Suprapubic skin (tissue), 4 donors: ENCODE measurements at places on chromosomes 6 and 20. TPM values are rescaled to one million over a fixed set of nuclear protein-coding genes. Genes with fewer than 3 reads are reported as not detected.
A peak's percentile ranks its signal among the peaks of the same experiment; 100 is the strongest.

FOXF2 gene
- 3.0 TPM for total RNA-seq

PTK6 gene
- 70.6 TPM for total RNA-seq

SPEF1 gene
- not detected for total RNA-seq

POU5F1 gene
- total RNA-seq = 6.8 TPM

DBNDD2 gene
- total RNA-seq = 56.5 TPM

RAET1L gene
- total RNA-seq = 2.5 TPM

C6orf15 gene
- total RNA-seq = 10.9 TPM

PPP1R11 gene
- total RNA-seq = 35.2 TPM

GRCh38 chr6:17100806-17101205, 1.0 kb upstream of the STMND1 start:
- H3K4me1 ChIP-seq = peaks cover 15% of the 10 kb centered on the region
- peaks cover 16% of the 10 kb centered on the region for H3K27me3 ChIP-seq
- H3K36me3 ChIP-seq = no peaks in the 10 kb centered on the region
- no peak overlapping the region for H3K27ac ChIP-seq
- H3K4me3 ChIP-seq = no peak overlapping the region
- no peak for DNase-seq

DNA sequence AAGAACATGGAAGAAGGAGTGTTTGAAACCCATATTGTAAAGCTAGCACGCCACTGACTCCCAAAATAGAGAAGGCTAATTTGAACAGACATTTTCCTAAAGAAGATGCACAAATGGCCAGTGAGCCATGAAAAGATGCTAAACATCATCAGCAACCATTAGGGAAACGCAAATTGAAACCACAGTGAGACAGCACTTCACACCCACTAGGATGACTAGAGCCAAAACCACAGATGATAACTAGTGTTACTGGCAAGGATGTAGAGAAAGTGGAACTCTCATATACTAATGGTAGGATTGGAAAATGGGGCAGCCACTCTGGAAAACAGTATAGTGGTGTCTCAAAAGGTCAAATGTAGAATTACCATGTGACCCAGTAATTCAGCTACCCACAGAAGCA, 58.2 kb downstream of the BMP7 start:
- H3K27me3 ChIP-seq = no peaks in the 10 kb centered on the region
- DNase-seq = no peak
- peaks cover 27% of the 10 kb centered on the region for H3K4me1 ChIP-seq
- no peaks in the 10 kb centered on the region for H3K36me3 ChIP-seq
- H3K4me3 ChIP-seq = no peak overlapping the region
- no peak overlapping the region for H3K27ac ChIP-seq

DNA sequence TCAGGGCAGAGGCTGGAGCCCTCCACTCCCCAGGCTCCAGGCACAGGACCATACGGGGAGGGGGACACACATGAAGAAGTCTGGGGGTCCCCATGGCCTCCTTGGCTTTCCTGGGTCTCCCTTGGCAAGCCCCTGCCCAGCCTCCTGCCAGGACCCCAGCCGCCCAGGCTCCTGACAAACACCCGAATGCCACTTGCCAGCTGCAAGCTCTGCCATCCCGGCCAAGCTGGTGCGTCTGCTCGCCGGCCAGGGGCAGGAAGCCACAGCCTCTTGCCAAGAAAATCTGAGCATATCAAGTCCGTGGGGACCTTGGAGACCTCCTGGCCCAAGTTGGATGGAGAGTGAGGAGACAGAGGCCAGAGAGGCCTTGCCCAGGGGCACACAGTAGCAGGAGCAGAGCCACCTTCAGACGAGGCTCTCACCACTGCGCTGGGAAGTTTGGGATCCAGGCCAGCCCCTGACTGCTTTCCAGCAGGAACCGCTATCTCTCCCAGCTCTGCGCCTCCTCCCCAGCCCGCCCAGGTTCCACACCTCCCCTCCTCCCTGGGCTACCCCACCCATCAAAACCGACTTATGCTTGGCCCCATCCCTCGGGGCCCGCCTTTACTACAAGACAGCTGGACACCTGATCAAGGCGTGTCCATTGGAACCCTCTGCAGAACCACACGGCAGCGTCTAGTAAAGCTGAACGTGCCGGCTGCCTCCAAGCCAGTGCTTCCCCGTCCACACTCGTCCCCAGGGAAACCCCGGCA, 80.2 kb downstream of the GRM4 start:
- H3K27me3 ChIP-seq = peaks cover 77% of the 10 kb centered on the region
- peaks cover 8% of the 10 kb centered on the region for H3K4me1 ChIP-seq
- H3K27ac ChIP-seq = no peak overlapping the region
- H3K4me3 ChIP-seq = no peak overlapping the region
- DNase-seq = no peak
- H3K36me3 ChIP-seq = no peaks in the 10 kb centered on the region

GRCh38 chr20:48166082-48166835, 381.0 kb upstream of the SULF2 start:
- no peak overlapping the region for H3K4me3 ChIP-seq
- peaks cover 58% of the 10 kb centered on the region for H3K27me3 ChIP-seq
- DNase-seq = no peak

DNA sequence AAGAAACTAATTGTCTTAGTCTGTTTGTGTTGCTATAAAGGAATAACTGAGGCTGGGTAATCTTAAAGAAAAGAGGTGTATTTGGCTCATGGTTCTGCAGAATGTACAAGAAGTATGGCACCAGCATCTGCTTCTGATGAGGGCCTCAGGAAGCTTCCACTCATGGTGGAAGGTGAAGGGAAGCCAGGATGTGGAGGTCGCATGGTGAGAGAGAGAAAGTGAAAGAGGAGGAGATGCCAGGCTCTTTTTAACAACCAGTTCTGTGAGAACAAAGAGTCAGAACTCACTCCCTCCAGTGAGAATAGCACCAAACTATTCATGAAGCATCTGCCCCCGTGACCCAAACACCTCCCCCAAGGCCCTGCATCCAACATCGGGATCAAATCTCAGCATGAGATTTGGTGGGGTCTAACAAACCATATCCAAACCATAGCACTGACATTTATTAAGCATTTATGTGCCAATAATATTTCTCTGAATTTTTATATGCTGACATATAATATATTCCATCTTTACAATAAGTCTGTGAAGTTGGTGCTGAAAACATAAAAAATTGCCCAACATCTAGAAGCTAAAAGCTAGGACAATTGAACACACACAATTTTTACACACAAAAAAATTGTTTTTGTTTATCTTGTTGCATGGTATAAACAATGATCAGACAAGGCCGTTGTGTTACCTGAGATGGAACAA, 29.2 kb upstream of the BTN3A2 start:
- peaks cover 36% of the 10 kb centered on the region for H3K27me3 ChIP-seq
- H3K4me1 ChIP-seq = peaks cover 13% of the 10 kb centered on the region
- no peak overlapping the region for H3K27ac ChIP-seq

- peaks cover 5% of the 10 kb centered on the region for H3K27me3 ChIP-seq
- H3K36me3 ChIP-seq = no peaks in the 10 kb centered on the region
- DNase-seq = no peak
Observed at GRCh38 chr20:21665687-21666446, 39.6 kb upstream of the PAX1 start.

- H3K4me1 ChIP-seq = no peaks in the 10 kb centered on the region
- DNase-seq = no peak
- no peaks in the 10 kb centered on the region for H3K27me3 ChIP-seq
Observed at GRCh38 chr6:77063494-77063893, 399.8 kb downstream of the HTR1B start.

GRCh38 chr20:62387933-62388635, 1.2 kb downstream of the RPS21 start:
- H3K36me3 ChIP-seq = peaks cover 25% of the 10 kb centered on the region
- peak overlapping the region; percentile 95 for H3K4me3 ChIP-seq
- no peak for DNase-seq
- H3K4me1 ChIP-seq = peaks cover 26% of the 10 kb centered on the region
- H3K27me3 ChIP-seq = no peaks in the 10 kb centered on the region
- no peak overlapping the region for H3K27ac ChIP-seq

DNA sequence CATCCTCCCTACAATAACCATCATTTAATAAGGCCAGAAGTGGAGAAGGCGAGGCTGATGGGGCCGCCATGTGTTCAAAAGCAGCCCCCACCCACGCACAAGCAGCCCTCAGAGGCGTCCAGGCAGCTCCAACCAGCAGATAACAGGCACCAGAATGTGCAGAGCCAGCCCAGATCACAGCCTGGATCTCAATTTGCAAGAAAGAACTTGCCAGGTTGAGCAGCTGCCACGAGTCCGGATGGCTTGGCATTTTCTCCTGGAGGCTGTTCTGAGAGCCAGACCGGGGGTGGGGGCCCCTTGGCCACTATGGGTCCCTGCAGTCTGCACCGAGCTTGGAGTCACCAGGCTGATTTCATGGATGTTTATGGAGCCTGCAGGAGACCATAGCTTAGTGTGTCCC, 338.1 kb downstream of the PREX1 start:
- H3K4me3 ChIP-seq = no peak overlapping the region
- no peak for DNase-seq
- peaks cover 16% of the 10 kb centered on the region for H3K4me1 ChIP-seq
- H3K36me3 ChIP-seq = no peaks in the 10 kb centered on the region

- H3K4me1 ChIP-seq = peaks cover 21% of the 10 kb centered on the region
- H3K4me3 ChIP-seq = no peak overlapping the region
- H3K36me3 ChIP-seq = no peaks in the 10 kb centered on the region
- H3K27me3 ChIP-seq = no peaks in the 10 kb centered on the region
Observed at GRCh38 chr20:39960522-39961428, 728.3 kb downstream of the MAFB start.

DNA sequence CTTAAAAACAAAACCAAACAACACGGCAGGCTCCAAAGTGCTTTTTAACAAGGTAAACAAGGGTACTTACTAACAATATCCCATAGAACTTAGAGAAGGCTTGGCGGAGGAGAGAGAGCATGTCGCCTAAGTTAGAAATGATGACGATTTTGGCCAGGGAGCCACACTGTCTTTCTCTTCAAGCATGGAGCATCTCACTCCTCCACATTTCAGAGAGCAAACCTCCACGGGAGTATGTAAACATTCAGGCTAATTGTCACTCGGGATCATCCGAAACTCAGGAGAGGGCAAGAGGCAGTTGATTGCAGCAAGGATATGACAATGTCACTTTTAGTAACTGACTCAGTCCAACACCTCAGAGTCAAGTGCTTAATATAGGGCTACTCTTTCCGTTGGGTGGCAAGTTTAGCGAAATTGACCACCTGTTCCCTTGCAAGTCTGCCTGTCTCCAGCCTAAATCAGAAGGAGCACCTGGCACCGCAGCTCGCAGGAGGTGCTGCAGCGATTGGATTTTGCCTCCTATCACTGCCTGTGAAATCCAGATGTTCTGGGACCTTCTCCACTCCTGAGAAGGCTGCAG, 65.8 kb upstream of the RPS6KA2 start:
- H3K4me1 ChIP-seq = peaks cover 6% of the 10 kb centered on the region
- no peak overlapping the region for H3K27ac ChIP-seq

DNA sequence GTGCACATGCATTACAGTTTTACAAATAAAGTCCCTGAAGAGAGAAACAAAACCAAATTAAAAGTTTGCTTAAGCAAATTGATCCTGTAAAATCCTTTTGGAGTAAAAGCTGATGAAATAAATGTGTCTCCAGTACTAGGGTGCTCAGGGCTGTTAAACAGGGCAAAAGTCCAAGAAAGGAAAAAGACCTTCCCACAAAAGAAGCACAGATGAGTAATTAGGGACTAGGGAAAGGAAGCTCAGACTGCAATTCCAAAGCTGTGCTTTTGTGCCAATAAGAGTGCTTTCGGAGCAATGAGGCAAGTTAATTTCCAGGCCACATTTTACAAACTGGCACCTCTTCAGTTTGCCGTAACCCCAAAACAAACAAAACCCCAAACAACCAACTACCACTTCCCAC, 10.4 kb upstream of the RNF182 start:
- no peaks in the 10 kb centered on the region for H3K36me3 ChIP-seq
- H3K27ac ChIP-seq = no peak overlapping the region
- peaks cover 17% of the 10 kb centered on the region for H3K27me3 ChIP-seq
- no peak overlapping the region for H3K4me3 ChIP-seq
- H3K4me1 ChIP-seq = no peaks in the 10 kb centered on the region

- H3K4me3 ChIP-seq = no peak overlapping the region
- no peaks in the 10 kb centered on the region for H3K36me3 ChIP-seq
- no peak for DNase-seq
- no peaks in the 10 kb centered on the region for H3K27me3 ChIP-seq
- peaks cover 7% of the 10 kb centered on the region for H3K4me1 ChIP-seq
- H3K27ac ChIP-seq = no peak overlapping the region
Observed at GRCh38 chr20:1191299-1191698, 6.5 kb upstream of the TMEM74B start.

GRCh38 chr6:15170126-15170525, 75.7 kb upstream of the JARID2 start:
- no peak overlapping the region for H3K27ac ChIP-seq
- no peak overlapping the region for H3K4me3 ChIP-seq
- H3K4me1 ChIP-seq = no peaks in the 10 kb centered on the region
- H3K27me3 ChIP-seq = no peaks in the 10 kb centered on the region
- H3K36me3 ChIP-seq = no peaks in the 10 kb centered on the region

- peaks cover 27% of the 10 kb centered on the region for H3K36me3 ChIP-seq
- peaks cover 31% of the 10 kb centered on the region for H3K4me1 ChIP-seq
- no peaks in the 10 kb centered on the region for H3K27me3 ChIP-seq
Observed at GRCh38 chr6:43058531-43058930, 703 bp downstream of the MRPL2 start.

DNA sequence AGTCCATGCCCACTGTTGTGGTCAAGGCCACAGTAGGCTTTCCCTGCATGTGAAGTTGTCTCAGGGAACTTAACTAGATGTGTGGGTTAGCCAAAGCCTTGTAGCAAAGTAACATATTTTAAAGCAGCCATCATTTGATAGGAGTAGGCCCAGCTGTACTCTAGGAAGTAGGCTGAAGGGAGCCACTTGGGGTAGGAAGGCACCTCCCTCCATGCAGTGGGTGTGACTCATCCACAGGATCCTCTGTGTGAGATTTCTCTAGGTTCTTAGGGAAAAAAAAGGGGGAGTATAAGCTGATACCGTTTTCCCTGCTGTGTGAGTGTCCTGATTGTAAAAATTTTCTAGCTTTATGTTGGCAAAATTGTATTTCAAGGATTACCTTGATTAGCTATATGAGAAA, 44.7 kb downstream of the VAPB start:
- DNase-seq = no peak
- H3K27ac ChIP-seq = no peak overlapping the region
- H3K27me3 ChIP-seq = no peaks in the 10 kb centered on the region

- H3K4me3 ChIP-seq = no peak overlapping the region
- peaks cover 56% of the 10 kb centered on the region for H3K36me3 ChIP-seq
- DNase-seq = no peak
- no peaks in the 10 kb centered on the region for H3K27me3 ChIP-seq
Observed at GRCh38 chr6:37371154-37372083, 17.6 kb downstream of the RNF8 start.

DNA sequence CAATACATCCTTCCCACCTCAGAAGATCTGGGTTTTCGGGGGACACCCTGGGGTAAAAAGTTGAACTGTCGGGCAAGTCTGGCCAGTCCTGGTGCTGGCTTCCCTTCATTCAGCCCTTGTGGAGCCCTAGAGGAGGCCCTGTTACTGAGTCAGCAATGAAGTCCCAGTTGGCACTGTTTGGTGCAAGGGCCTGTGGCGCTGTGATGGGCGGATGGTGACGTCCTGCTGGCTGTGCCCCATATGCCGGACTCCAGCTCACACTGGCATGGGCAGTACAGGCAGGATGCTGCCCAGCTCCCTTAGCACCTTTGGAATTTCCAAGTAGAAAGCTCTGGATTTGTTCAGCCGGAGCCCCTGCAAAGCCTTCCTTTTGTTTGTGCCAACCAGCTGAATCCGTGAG, 186.2 kb upstream of the PMEPA1 start:
- no peak overlapping the region for H3K27ac ChIP-seq
- no peak overlapping the region for H3K4me3 ChIP-seq
- H3K4me1 ChIP-seq = no peaks in the 10 kb centered on the region
- no peaks in the 10 kb centered on the region for H3K36me3 ChIP-seq
- peaks cover 7% of the 10 kb centered on the region for H3K27me3 ChIP-seq
